CD8-positive, alpha-beta T cell (primary cell): ENCODE measurements at places on chromosomes 5 and 9. TPM values are rescaled to one million over a fixed set of nuclear protein-coding genes. Genes with fewer than 3 reads are reported as not detected.

DNA sequence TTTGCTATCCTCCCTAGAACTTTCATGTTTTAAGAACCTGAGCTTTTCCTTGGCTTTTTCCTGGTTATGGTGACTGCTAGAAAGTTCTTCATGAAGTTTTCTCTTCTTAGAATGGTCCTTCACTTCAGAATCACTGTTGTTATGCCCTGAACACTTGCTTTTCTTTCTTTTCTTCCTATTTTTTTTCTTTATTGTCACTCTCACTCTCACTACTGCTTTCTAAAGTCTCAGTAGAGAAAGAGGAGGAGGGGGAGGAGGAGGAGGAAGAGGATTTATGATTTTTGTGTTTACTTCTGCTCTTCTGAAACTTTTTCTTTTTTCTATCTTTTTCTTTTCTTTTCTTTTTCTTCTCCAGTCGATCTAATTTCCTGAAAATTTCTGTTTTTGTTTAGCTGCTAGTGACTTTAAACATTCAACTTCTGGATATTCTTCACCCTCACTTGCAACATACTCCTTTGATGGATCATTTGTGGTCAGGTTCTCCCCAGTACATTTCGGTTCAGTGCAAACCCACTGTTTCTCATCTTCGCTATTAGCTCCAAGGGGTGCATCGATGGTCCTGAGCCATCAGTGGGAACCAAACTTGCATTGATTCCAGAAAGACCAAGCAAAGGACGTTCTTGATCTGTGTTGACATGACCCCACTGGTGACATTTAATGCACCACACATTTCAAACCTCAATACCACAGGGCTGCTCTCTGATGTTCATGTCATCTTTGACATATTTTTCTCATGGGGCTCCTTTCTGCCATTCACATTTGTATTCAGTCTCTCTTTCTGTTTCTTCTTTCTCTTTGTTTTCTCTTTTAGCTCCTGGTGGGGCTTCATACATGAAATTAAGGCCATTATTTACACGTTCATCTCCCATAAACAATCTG, 81.6 kb upstream of the HAND1 start:
- no peak for DNase-seq

DNA sequence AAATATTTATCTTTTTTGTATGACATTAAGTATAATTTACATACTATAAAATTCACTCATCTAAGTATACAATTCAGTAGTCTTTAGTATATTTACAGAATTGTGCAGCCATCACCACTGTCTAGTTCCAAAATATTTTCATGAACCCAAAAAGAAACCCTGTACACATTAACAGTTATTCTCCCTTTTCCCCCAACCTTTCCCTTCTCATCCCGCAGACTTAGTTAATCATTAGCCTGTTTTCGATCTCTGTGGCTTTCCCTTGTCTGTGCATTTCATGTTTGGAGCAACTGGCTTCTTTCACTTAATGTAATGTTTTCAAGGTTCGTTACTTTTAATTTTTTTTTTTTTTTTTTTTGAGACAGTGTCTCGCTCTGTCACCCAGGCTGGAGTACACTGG, 37.5 kb downstream of the MTREX start:
- no peak for DNase-seq

- no peak for DNase-seq
Observed at GRCh38 chr5:24492229-24492628, 152.5 kb downstream of the CDH10 start.

DNA sequence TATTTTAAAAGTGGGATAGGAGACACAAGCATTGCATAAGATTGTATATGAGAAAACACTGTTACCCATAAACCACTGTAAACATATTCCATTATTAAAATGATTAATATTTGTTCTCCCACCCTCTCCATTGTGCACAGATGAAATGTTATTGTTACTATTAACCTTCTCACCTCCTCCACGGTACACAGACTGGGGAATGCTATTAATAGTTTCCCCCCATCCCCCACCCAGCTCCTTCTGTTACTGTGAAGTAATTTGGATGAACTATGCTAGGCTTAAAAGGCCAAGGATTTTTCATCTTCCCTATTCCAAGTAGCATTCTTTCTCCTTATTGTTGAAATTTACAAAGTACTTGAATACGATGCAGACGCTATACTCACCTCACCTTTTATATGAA, 91.4 kb downstream of the JAKMIP2 start:
- no peak for DNase-seq

GRCh38 chr9:88980740-88981203, 10.5 kb upstream of the S1PR3 start:
- no peak for DNase-seq

NOXA1 gene
- total RNA-seq, result 2.4 TPM
